Fibroblast of pulmonary artery (primary cell): ENCODE measurements at places on chromosomes 1 and 21.

DNA sequence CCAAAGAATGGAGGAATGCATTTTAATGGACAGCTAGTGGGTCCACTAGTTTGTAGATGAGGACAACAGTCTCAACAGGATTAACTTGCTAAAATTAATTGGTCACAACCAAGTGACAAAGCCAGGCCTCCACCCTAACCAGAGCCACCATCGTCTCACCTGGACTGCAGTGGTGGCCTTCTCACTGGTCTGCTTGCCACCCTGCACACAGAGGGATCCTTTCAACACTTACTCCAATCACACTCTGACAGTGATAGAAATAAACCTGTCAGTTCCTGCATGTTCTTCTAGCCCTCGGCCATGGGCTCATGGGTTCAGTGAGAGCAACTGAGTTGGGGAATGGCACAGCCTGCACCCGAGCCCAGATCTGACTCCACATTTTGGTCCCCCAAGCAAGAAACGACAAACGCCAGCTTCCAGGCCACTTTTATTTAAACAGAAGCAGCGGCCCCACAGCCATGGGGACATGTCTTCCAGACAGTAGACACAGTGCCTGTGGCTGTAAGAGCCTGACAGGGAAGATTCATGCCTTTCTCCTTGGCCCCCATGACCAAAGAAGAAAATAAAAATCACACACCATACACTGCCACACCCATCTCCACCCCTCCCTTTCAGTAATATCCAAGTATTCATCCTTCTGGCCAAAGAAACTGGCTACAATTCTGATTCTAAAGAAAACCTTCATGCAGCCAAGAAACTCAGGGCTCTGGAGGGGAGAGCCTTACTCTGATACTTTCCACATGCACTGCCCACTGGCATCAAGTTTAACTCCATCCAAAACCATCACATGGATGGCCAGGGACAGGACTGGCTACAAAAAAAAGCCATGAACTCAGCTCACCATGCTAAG lies 37.6 kb downstream of the DHCR24 start:
- DNase-seq: no peak

DNA sequence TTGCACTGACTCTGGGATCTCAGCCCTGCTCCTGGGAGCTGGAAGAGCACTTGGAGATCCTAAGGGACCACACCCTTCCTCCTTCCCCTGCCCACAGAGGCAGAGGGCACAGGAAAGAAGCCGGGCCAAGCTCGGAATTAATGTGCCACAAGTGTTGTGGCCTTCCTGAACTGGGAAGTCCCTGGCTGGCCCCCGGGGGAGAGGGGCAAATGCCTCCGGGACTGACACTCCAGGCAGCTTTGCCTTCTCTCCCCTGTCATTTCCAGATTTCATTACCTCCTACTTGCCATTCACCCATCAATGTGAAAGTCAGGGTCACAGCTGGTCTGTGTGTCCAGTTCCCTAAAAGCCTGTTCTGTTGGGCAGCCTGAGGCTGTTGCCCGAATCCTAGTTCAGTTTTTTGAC lies 21.7 kb downstream of the SESN2 start:
- no peak for DNase-seq

- DNase-seq: no peak
Measured at GRCh38 chr1:219903353-219903871, 24.9 kb downstream of the SLC30A10 start.

DNA sequence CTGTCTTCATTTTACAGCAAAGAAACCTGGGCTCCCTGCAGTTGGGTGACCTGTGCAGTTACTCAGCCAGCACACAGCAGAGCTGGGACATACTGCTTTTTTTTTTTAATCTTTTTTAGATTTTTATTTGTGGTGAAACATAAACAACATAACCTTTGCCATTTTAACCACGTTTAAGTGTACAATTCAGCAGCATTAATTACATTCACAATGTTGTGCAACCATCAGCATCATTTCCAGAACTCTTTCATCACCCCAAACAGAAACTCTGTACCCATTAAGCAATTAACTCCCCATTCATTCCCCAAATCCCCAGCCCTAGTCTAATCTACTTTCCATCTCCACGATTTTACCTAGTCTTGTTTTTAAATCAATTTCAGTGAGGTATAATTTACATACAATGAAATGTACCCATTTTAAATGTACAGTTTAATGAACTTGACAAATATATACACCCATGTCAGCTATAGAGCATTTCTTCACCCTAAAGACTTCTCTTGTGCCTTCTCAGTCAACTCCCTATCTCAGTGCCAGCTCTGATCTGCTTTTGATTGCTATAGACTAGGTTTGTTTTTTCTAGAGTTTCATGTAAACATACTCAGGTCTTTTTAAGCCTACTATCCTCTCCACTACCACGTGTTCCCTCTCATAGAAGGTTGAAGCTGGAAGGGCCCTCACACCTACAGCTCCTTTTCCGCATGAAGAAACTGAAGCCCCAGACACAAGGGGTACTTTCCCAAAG lies 37.8 kb upstream of the C8B start:
- DNase-seq: no peak

DNA sequence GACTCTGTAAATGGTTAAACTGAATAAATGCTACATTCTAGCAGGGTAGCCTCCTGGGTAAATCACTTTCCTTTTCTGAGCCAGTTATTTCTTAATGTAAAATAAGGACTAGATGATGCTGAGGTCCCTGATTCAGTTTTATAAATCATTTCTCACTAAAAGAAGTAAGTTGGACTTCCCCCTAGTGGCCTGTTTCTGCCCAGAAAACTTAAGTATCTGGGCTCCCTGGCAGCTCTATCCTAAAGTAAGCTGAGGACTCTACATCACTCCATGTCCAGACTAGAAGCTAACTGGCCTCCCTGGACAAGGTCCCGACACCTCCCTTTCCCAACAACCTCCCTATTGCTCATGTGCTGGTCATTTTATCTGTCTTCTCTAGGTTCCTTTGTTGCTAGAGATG lies 3.0 kb downstream of the GPN2 start:
- DNase-seq: peak; percentile 63

- no peak for DNase-seq
Measured at GRCh38 chr1:118275472-118276115, 90.6 kb upstream of the SPAG17 start.

DNA sequence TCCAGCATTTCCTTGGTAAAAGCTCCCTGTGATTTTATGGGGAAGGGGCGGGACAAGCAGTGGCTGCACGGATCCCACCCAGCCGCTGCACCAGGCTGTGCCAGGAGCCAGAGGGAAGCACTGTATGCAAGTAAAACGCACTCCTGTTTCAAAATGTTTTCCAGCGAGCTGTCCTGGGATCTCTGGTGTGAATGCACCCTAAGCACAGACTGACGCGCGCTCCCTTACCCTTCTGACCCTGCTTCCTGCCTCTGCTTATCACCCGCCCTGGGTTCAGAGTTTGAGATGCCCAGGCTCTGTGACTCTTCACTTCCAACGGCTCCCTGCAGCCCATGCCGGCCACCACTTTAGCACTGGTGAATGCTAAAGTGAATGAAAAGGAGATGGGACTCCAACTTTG lies 131.2 kb downstream of the RHOU start:
- DNase-seq: peak; percentile 33

DNA sequence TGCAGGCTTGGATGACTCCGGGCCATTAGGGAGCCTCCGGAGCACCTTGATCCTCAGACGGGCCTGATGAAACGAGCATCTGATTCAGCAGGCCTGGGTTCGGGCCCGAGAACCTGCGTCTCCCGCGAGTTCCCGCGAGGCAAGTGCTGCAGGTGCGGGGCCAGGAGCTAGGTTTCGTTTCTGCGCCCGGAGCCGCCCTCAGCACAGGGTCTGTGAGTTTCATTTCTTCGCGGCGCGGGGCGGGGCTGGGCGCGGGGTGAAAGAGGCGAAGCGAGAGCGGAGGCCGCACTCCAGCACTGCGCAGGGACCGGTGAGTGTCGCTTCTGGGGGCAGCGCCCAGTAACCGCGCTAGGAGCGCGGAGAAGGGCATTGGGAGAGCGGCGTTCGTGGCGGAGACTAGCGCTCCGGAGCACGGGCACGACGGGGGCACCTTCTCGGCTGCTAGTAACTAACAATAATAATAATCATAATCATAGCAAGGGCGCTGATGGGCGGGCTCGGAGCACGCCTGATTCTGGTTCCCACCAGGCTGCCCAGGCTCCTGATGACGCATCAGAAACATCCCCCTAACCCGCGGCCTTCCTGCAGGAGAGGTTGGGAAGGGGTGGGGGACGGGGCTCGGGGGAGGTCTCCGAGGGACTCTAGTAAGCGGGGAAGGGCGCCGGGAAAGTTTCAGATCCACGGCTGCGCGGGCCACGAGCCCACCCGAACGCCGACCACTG lies at the start of gene MX1:
Gene MX1, plus strand, starts transcription at position 286 of the 722 bp plus-strand sequence. CDS start 5,832 bp downstream, outside the sequence.
- peak; percentile 19 for DNase-seq

- DNase-seq: no peak
Measured at GRCh38 chr1:147720557-147720956, 39.8 kb downstream of the GJA5 start.

- DNase-seq: no peak
Measured at GRCh38 chr1:70707214-70707613, 296.1 kb downstream of the CTH start.

- DNase-seq: peak; percentile 46
Measured at GRCh38 chr1:37691497-37692077, 729 bp upstream of the CDCA8 start.

DNA sequence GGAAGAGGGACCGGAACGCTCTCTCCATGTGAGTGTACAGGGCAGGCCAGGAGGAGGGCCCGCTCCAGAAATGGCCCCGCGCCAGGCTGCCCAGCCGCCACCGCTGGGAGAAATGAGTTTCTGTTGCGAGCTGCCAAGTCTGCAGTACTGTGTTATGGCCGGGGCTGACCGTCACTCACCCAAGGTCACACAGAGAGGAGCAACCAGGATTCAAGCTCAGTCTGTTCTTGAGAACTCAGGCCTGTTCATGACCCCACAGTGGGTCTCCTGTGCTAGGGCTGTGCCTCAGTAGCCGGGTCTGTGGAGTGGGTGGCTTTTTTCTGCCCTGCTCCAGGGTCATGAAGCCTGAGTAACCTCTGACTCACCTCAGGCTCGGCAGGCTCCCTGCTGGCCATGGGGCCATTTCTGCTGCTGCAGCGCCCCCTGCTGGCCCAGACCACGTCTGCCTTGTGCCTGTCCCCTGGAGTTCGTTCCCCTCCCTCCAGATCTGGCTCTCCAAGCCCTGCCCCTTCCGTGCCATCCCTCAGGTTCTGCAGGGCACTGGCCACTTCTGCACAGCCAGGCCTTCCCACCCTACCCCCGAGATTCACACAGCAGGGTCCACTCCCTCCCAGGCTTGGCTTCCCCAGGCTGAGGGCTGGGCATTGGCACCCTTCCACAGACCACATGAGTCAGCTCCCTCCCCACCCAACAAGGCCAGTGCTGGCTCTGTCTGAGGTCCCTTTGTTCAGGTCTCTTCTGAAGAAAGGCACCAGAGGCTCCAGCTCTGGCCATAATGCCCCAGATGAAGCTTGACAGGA lies 51.8 kb downstream of the EDN2 start:
- peak; percentile 83 for DNase-seq
